Anterior cingulate cortex (tissue), 58 donors: ENCODE measurements at places on chromosomes 5 and 9.

- no peak for DNase-seq
Observed at GRCh38 chr9:116843863-116844620, 156.9 kb downstream of the TRIM32 start.

GRCh38 chr9:89317282-89317681 is 1.0 kb upstream of the SECISBP2 start:
- DNase-seq: no peak

DNA sequence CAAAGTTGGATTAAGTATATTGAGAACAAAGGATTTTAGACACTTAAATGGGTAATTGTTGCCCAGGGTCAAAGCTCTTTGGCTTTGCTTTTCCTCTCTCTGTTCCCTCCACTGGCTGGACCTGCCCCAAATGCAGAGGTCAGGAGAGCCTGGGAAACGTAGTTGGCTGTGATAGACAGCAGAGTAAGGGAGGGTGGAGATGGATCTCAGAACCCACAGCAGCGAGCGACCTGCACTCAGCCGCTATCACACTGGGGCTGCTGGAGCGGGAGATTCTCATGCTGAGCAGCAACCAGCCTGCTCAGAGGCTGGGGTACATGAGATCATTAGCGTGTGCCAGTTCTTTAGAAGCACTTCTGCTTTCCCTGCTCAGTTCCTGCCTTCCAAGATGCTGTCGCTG is 71.8 kb upstream of the TTC23L start:
- DNase-seq: no peak

DNA sequence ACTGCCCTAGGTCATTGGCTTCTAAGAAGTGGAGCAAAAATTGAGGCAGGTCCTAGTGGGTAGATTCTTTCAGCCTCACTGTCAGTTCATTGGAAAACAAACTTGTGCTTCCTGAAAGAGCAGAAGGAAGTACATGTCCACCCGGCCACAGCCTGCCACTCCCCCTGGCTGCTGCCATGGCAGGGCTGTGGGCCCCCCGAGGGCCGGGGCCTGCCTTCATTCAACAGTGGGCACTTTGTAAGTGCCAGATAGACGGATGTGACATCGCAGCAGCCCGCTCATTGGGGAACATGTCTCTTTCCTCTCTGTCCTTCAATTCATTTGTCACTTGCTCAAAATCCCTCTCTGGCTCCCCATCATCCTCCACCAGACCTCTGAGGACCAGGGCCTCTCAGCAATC is 20.6 kb upstream of the NEURL1B start:
- DNase-seq: no peak

DNA sequence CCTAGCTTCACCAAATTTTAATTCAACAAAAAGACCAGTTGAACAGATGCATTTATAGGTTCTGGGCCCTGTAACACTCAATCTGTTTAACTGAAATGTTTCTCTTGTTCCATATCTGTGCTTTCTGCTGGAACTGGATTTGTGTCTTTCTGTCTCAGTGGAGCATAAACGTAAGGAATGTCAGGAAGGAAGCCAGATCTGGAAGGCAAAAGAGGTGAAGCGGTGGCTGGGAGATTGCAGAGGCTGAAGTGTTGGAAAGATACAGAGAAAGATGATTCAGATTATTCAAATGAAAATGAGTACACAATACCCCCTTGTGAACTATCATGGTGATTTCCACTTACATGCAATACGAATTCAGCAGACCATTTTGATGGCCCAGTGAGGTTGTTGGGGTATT is 406.8 kb downstream of the BRINP1 start:
- DNase-seq: no peak

DNA sequence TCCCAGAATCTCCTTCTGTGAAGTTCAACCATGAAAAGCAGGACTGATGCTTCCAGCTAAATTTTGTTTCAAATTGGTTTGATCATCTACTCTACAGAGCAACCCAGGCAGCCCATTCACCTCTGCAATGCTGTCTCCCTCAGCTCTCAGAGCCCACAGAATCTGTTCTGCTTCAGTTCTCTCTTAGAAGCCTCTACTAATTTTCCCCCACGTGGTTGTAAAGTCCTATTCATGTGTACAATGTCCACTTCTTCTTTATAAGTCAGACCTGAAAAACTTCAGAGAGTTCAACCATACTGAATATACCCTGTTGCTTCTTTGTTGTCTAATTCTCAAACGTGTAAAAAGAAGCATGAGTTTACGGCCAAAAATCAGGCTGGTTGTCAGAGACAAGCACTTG is 21.3 kb upstream of the FAM13B start:
- DNase-seq: no peak

- no peak for DNase-seq
Observed at GRCh38 chr9:14321517-14322130, 7.7 kb upstream of the NFIB start.

- peak; percentile 94 for DNase-seq
Observed at GRCh38 chr5:1552521-1553255, 28.9 kb upstream of the LPCAT1 start.

DNA sequence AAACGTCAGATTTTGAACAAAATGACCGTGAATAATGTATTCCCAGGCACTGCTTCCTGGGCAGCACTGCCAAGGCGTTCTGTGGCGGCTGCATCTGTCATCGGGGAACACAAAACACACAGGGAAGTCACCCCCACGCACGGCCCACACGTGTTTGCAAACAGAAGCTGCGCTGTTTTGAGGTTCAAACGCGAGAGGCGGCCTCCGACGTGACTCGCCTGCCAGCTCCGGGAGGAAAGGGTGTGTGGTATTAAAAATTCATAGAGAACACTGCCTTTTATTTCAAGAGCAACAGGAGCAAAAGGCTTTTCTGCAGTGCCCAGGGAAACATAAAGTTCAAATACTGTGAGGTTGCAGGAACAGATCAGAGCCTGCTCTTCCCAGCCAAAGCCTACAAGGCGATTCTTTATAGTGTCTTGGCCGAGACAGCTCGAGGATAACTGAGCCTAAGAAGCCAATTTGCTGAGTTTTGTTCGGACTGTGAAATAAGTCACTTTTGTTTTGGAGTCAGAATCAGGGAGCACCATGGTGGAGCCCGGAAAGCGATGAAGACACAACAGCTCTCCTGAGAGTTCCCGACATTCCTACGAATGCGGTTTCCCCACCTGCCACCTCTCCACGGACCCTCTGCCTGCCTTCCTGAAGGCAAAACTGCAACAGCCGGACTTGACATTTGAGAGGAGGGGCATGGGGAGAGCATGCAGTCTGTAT is 115.3 kb upstream of the IRX2 start:
- peak; percentile 13 for DNase-seq

GRCh38 chr5:112923988-112924387 is 2.0 kb upstream of the REEP5 start:
- no peak for DNase-seq

GRCh38 chr5:53041071-53041692 is 52.0 kb downstream of the ITGA2 start:
- DNase-seq: no peak

GRCh38 chr9:2674141-2674824 is 43.0 kb upstream of the KCNV2 start:
- DNase-seq: no peak

DNA sequence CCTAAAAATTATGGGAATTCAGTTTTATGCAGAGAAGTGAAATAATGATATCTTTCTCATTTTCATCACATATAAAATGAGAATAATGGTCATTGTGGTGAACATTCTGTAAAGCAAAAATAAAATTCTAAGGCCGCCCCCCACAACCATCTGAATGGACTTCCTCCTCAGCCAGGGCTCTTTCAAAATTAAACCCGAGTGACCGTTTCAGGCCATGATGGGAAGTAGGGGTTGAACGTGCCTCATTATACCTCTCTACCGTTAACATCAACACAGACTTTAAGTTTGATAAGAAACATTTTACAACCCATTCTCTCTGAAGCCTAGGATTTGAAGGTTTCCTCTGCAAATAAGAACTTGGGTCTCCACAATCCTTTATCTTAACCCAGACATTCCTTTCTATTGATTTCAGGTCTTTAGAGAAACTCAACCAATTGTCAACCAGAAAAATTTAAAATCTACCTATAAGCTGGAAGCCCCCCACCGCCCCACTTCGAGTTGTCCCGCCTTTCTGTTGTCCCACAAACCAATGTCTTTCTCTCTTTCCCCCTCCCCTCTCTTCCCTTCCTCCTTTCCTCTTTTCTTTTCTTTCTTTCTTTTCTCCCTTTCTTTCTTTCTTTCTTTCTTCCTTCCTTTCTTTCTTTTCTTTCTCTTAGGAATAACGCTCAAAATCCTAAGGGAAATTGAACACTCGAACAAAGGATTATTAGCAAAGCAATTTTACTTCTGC is 1.7 kb upstream of the TMCO6 start:
- no peak for DNase-seq

DNA sequence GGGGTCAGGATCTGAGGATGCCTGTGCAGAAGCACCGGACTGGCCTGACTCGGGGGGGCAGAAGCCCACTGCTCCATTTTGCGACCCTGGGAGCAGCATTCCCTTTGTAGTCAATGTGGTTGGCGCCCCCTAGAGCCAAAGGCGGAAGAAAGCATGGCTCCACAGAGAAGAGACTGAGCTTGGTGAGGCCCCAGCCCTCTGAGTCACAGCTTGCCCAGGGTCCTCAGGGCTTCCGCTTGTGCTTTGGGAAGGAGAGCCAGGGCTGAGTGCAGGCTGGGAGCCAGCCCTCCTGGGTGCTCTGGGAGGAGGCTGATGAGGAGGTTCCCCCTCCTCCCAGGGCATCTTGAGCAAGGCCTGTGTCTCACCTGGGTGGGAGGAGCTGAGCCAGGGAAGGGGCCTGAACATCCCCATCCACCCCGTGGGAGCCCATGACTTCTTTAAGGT is 5.5 kb upstream of the AQP3 start:
- DNase-seq: no peak

GRCh38 chr5:1068204-1068894 is 43.5 kb downstream of the SLC12A7 start:
- DNase-seq: no peak

DNA sequence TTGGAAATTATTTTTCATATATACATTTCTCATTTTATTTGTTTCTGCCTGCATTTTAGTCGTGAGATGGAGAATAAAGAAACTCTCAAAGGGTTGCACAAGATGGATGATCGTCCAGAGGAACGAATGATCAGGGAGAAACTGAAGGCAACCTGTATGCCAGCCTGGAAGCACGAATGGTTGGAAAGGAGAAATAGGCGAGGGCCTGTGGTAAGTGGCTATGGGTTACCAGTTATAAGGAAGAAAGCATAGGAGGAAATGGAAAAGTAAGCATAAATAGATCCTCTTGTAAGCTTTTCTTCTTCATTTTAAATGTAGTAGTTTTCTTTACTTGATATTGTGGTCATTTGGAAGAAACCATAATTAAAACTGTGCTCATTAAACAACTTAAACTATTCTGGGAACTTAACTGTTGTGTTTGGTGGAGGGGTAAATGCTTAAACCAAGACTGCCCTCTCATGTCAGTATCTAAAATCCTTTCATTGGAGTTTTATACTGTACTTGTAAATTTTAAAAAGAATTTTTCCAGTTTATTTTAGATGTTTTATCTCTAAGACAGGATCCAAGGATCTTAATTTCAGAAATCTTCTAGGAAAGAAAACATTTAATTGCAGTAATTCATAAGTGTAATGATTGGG is 41.3 kb downstream of the MAP3K1 start:
- no peak for DNase-seq
